ENCODE measurements at places on chromosomes 6 and 20.

DNA sequence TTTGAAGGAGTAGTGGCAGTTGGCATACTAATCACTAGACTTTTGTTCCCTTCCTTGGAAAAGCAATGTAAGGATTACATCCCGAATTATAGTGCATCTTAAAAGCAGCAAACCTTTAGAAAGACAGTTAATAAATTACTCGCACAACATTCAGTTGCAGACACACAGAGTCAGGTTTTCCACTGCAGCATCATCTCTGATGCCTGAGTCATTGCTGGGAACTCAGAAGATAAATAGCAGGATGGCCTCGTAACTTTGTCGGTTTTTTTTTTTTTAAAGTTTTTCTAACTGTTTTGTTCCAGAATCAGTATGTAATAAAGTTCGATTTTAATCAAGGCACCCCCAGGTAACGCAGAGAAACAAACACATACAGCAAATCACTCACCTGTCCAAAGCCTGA is 34.3 kb downstream of the GJA10 start:
- no peak for DNase-seq

DNA sequence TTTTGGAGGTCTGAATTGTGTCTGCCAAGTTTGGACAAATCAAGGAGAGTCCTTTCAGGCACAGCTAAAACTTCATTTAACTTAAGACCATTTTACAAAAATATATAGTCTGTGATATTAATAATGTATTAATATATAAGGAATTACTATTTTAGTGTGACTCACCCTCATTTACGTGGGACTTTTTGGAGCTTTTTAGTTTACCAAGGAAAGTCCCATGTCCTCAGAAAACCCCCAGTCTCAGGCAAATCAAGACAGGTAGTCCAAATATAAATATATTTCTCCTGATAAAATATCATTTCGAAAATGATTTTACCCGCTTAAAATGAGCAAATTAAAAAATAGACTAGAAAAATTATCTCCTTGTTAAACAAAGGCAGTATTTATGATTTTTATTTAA is 479.0 kb downstream of the PKHD1 start:
- DNase-seq: no peak

- no peak for DNase-seq
These were observed 185.0 kb upstream of the PDE10A start for GRCh38 chr6:165848086-165848426.

GRCh38 chr20:46530640-46531039 is 17.3 kb upstream of the ZNF334 start:
- no peak for DNase-seq

DNA sequence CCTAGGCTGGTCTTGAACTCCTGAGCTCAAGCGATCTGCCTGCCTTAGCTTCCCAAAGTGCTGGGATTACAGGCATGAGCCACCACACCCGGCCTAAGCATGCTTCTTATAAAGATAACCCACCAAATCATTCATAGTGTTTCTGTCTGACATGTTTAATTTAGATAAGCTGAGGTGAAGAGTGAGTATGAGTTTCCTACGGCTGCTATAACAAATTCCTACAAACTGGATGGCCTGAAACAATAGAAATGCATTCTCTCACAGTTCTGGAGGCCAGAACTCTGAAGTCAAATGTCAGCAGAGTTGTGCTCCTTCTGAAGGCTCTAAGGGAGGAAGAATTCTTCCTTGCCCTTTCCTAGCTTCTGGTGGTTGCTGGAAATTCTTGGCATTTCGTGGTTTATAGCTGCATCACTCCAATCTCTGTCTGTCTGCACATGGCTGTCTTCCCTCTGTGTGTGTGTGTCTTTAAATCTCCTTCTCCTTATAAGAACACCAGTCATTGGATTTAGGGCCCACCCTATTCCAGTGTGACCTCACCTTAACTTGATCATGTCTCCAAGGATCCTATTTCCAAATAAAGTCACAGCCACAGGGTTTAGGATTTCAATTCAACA is 29.9 kb downstream of the MAPK13 start:
- DNase-seq: no peak

- no peak for DNase-seq
These were observed 38.1 kb upstream of the OPN5 start for GRCh38 chr6:47743744-47744143.

DNA sequence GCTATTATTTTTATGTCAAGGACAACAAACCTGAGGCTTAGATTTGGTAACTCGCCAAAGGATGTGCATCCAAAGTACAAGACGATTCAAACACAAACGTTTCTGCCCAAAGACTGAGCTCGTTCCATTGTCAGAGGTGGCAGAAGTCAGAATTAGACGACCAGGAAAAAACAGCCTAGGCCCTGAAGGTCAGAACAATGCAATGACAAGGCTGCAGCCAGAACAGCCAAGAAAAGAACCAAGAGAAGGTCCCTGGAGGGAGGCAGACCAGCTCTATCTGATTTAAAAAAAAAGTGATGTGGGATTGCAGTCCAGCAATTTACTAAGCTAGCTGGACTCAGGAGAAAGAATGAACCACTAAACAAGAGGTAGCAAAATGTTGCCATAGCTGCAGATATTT is 54.2 kb downstream of the NCOA7 start:
- no peak for DNase-seq

GRCh38 chr6:34055223-34055933 is 90.5 kb downstream of the GRM4 start:
- peak; percentile 53 for DNase-seq

DNA sequence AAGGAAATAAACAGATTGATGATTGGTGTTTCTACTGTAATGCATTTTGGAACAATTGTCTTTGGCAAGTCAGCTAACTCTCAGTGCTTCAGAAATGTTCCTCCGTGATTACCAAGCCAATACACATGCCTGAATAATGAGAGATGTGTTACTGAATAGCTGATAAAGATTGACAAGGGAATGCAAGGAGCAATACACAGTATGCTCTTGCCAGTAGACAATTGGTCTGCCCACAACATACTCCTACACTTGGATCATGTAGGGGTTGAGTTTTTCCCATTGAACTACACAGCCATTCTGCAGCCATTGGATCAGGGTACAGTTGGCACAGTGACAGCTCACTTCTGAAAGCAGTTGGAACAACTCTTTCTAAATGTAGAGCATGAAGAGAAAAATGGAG is 5.6 kb upstream of the GJB7 start:
- no peak for DNase-seq

DNA sequence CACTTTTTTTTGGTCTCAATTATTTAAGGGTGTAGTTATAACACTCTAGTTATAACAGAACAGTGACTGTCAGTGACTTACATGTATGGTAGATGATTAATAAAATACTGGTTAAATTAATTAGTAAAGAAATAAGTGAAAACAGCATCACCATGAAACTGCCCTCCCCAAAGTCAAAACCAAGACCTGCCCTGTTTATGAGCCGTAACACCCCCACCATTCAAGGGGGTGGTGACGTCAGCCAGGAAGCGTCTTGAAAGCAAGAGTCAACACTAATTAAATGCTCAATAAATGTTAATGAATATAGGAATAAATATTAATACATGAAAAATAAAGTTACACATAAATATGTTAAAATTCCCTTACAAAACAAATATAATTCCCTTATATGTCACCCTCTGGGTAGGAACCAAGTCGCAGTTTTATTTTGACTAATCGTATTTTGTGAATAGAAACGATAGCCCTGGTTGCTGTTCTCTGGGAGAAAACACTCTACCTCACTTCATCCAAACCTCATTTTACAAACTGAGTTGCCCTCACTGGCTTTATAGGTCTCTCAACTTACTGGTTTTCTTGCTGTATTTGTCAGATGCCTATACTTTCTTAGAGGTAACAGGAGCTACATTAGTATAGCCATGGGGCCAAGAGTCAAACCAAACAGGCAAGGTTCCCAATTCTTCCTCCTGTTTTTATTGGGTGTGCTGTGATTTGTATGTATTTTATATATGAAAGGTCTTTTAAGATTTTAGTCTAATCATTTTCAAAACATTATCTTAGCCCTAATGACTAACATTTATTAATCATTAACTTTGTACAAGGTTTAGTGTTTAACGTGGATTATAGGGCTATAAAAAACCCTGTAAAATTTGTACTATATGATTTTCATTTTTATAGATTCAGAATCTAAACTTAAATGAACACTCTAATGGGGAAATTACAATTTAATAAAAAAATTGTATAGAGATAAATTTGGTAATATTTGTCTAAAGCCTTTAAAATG is 227.9 kb upstream of the IRAK1BP1 start:
- DNase-seq: no peak

All from stimulated activated CD4-positive, alpha-beta T cell treated with anti-CD3 and anti-CD28 coated beads, TNF-alpha, amount 100 ng/mL, for 48 hours (primary cell).